NCI-H1092 (cell line): ENCODE measurements at places on chromosomes 5 and 9.

GRCh38 chr9:19104515-19105282 is 2.0 kb upstream of the HAUS6 start:
- no peak for DNase-seq

DNA sequence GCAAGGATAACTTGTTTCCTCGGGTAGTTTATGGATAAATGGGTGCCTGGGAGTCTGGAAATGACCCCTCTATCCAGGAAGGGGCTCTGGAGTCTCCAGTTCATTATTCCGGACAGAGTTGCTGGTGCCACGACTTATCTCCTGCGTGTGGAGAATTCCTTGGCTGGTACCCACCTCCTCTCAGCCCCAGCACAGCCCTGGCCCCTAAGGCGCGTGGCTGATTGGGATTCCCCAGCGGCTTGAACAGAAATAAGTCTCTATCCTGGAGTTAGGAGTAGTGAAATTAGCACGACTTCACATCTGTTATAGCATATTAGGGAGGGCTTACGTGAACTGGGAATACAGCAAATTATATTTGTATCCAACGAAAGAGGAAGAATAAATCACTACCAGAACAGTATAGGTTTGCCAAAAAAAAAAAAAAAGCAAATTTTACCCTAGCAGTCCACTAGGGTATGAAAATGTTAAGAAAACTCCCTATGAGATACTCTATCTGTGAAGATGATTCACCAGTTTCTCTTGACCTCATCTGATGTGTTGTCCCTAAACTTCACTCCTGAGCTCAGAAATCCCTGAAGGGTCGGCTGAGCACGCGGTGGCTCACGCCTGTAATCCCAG is 172.5 kb upstream of the OTULINL start:
- no peak for DNase-seq

DNA sequence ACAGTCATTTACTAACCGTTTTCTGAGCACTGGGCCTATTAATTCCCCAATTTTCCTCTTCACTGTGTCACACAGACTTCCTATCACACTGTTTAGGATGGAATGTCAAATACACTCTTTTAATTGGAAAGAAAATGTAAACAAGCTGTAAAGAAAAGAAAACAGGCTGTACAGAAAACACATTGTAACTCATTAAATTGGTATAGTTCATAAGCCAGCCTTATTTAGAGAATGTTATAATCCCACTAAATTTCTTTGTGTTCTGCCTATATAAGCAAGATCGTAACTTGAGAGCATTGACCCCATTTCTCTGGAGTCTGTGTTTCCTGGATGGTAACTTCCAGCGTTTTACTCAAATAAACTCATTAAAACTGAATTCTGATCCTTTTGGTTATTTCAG is 46.5 kb downstream of the TARS1 start:
- DNase-seq: no peak

GRCh38 chr9:111961575-111961974 is 65.0 kb downstream of the UGCG start:
- DNase-seq: peak; percentile 83

GRCh38 chr9:136565086-136565714 is 19.4 kb upstream of the NOTCH1 start:
- DNase-seq: no peak

DNA sequence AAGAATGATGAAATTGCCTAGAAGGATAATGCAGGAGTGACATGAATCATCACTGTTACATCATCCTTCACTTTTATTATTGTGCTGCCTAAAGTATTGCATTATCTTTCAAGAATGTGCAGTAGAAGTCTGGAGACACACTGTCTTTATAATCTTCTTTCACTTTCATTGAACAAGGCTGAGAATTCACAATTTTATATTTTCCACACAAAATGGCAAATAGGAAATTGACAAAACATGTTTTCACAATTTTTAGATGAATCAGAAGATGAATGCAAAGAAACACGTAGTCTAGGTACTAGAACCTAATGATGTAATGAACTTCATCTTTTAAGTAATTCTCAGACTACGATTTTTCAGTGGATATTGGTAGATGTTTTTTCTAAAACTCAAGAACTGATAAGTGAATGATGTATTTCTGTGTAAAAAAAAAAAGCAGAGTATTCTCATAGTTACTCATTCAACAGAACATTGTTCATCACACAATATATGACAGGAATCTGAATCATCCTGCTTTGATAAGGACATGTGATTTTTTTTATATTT is 131.5 kb upstream of the GRHPR start:
- DNase-seq: no peak

DNA sequence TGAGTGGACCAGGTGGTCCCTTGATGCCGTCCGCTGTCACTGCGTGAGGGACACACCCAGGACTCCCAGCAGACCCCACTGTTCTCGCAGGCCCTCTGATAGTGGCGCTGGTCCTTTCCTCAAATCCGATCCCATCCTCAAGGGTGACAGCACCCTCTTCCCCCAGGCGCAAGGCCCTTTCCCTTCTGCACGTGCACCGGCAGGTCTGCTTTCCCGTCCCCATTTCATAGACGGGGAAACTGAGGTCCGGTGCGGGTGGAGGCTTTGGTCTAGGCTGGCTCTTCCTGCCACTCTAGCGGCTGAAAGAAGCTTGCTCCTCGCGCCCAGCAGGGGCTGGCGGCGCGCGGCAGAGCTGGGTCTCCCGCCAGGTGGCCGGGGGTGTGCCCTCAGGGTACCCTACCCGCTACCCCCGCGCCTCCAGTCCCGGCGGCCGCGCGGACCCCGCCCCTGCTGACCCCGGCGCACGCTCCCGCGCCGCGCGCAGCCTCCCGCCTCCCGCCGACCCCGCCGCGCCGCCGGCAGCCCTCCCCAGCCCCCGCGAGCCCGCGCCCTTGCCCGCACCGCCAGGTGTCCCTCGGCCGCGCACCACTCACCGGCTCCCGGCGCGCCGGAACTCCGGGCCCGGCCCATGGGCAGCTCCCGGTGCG is 453 bp downstream of the RASGEF1C start:
- DNase-seq: no peak

- DNase-seq: no peak
These were observed 47.8 kb downstream of the NR3C1 start for GRCh38 chr5:143355710-143356109.

- DNase-seq: peak; percentile 4
These were observed 33.5 kb downstream of the TLX3 start for GRCh38 chr5:171342362-171343111.

DNA sequence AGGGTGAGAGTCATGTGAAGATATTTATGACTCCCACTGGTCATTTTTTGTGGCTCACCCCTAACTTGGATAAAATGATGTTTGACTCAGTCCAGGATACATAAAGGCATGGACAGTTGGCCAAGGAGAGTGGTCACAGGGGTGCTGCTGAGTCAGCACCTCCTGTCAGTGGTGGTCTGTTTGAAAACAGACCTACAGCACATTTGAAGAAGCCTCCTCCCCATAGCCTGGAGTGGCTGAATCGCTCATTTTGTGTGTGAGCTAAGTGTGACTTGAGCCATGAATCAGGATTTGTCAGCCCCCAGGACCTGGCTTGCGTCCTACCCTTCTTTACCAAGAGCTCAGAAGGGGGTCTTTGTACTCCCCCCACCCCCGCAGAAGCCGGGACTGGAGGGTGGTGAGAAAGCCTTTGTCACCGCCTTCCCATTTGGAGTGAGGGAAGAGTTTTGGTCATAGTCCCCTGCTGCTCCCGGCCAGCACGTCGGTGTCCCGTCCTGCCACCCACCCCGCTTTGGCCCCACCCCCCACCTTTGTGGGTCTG is 35.6 kb downstream of the TRIO start:
- DNase-seq: no peak

DNA sequence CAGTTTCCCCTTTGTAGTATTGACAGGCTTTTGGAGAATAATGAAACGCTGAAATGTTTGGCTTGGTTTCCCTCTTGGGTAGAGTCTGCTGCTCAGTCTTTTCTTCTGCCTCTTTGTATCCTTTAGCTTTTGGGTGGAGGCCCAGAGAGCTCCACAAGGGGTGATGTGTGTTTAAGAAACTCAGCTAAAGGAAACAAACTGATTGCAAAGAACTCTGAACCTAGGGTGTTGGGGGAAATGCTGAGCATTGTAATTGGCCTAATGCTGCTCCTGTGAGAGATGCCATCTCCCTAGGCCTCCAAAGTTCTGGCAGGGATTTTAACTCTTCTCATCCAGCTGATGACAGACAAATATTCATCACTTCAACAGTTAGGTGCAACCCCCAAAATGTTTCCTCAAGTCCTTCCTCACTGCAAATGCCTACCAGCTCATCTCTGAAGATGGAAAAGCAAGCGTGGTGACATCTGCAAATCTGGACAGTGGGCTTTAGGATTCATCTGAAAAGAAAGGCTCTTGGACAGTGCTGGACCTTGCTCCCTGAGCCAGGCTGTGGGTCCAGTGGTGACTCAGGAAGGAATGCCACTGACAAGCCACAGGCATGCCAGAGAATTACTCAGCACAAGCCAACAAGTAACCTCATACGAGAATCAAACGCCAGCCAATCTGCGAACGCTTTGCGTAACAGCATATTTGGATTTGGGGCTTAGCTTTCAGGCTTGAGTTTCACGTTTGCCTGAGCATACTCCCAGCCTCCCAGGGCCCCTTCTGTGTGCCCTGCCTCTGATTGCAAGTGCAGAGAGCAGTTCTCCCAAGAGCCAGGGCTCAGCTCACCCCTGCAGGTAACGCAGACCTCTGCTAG is 30.5 kb upstream of the ZSWIM6 start:
- DNase-seq: no peak

GRCh38 chr9:96758845-96759673 is 18.8 kb downstream of the ZNF510 start:
- DNase-seq: no peak
